GM12865 (cell line): ENCODE measurements at places on chromosomes 13 and 19.
A peak's percentile ranks its signal among the peaks of the same experiment; 100 is the strongest.

DNA sequence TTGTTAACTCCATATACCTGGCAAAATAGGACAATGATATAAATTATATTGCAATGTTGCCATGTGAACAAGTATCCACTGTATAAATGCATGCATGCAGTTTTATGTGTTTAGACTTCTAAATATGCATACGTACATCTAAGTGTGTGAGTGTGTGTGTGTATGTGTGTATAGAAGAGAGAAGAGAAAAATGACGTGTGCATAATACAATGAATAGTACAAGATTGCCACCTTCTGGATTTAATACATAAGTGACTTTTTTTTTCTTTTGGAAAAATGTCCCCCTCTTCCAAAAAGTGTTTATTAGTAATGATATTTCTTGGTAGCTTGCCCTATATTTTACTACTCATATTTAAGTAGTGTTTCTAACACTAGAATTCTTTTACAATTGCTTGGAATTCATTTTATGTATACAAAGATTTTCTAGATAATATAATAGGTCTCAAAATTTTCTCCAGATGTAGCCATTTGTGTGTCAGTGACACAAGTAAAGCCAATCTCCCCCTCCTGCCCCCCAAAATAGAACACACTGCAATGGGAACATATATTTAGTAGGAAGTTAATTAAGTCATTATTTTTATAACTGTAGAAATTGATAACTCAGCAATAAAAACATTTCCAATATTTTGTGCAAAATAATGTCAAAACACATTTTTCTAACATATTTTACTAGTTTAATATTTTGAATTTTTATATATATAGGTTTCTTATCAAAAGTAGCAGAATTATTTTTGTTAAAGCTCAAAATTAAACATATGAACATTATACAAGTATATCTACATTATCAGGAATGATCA is 783.3 kb upstream of the ATXN8OS start:
- DNase-seq: peak; percentile 14

- DNase-seq: no peak
Observed at GRCh38 chr13:72963762-72964161, 95.0 kb upstream of the KLF5 start.

DNA sequence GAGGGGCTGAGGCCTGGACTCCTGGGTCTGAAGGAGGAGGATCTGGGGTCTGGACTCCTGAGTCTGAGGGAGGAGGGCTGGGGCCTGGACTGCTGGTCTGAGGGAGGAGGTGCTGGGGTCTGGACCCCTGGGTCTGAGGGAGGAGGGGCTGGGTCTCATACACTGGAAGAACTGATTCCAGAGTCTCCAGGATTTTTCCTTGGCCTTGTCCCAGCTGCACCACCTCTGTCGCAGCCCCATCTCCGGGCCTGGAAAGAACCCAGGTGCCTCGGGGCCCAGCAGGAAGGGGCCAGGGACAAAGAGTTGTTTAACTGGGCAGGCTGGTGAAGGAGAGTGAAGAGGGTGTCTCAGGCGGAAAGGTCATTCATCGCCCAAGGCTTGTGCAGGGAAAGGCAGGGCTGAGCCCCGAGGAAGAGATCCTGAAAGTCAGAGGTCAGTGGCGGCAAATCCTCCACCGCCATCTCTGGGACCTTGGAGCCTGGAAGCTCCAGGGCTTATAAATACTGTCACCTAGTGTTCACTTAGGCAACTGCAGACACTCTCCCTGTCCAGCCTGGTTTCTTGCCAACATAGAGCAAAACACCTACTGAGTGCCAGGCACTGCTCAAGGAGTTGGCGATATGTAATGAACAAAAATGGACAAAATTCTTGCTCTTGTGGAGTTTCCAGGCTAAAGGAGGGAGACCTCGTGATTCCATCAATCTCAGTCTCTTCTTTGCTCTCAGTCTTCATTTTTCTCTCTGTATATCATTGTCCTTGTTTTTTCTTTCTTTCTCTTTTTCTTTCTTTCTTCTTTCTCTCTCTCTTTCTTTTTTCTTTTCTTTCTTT is 4.4 kb upstream of the KCNN4 start:
- peak; percentile 88 for DNase-seq

GRCh38 chr19:3060857-3061181 is 1.5 kb downstream of the TLE5 start:
- no peak for DNase-seq

DNA sequence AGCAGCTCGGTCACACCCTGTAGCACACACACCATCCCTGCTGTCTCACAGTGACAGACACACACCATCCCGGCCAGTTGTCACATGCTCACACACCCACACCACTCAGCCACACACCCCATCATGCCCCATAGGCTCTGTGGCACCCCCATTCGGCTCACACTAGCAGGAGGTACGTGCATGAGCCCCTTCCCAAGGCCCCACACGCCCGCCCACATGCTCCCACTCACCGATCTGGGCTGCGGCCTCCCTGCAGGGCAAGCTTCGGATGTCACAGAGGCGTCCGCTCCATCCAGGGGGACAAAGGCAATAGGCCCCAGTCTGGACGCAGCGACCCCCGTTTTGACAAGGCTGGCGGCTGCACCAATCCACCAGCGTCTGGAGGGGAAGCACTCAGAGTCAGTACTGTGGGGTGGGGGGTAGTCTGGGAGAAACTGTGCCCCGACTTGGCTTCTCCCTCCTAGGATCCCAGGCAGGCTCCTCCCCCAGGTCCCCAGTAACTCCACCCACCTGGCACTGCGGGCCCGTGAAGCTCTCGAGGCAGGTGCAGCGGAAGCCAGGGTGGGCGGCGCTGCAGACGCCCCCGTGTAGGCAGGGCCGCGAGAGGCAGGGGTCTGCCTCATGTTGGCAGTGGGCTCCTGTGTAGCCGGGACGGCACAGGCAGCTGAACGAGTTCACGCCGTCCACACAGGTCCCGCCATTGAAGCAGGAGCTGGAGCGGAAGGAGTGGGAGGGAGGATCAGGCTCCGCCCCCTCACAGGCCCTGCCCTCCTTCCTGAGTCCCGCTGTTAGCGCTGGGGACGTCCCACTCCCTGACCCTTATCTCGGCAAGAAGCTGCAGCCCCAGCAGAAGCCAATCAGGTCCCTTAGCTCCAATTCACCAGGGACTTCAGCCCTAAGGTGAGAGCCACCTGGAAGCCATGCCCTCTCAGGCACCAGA is 20.1 kb downstream of the NOTCH3 start:
- DNase-seq: no peak

DNA sequence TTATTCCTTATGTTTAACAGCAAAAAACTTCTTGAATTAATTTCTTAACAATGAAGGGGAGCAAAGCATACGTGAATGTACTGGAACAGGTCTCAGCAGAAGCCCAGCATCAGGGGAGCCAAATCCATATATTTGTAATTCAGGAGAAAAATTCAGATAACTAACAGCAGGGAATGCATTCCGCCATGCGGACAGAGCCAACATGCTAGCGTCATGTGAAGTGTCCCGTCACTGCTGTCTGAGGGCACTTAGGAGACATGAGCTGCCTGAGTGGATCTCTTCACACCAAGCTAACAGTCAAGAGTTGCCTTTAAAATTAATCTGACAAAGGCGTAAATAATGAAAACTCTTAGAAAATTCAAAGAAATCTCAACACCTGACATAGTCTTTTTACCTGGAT is 6.4 kb downstream of the AMER2 start:
- DNase-seq: no peak

GRCh38 chr13:33794576-33794975 is 23.4 kb upstream of the RFC3 start:
- no peak for DNase-seq

DNA sequence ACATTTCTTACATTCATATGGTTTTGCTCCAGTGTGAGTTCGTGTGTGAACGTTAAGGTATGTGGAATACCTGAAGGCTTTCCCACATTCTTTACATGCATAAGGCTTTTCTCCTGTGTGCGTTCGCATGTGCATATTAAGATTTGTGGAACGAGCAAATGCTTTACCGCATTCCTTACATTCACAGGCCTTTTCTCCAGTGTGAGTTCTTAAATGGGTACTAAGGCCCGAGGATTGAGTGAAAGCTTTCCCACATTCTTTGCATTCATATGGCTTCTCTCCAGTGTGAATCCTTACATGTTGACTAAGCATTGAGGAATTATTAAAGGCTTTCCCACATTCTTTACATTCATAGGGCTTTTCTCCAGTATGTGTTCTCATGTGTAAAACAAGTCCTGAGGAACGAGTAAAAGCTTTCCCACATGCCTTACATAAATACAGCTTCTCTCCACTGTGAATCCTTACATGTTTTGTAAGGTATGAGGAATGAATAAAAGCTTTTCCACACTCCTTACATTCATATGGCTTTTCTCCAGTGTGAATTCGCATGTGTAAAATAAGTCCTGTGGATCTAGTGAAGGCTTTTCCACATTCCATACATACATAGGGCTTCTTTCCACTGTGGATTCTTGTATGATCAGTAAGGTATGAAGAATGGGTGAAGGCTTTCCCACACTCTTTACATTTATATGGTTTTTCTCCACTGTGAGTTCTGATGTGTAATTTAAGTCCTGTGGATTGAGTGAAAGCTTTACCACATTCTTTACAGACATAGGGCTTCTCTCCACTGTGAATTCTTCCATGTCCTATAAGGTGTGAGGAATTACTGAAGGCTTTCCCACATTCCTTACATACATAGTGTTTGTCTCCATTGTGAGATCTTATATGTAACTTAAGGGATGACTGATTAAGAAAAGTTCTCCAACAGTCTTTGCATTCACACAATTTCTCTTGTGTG is 10.7 kb downstream of the ZNF846 start:
- no peak for DNase-seq

DNA sequence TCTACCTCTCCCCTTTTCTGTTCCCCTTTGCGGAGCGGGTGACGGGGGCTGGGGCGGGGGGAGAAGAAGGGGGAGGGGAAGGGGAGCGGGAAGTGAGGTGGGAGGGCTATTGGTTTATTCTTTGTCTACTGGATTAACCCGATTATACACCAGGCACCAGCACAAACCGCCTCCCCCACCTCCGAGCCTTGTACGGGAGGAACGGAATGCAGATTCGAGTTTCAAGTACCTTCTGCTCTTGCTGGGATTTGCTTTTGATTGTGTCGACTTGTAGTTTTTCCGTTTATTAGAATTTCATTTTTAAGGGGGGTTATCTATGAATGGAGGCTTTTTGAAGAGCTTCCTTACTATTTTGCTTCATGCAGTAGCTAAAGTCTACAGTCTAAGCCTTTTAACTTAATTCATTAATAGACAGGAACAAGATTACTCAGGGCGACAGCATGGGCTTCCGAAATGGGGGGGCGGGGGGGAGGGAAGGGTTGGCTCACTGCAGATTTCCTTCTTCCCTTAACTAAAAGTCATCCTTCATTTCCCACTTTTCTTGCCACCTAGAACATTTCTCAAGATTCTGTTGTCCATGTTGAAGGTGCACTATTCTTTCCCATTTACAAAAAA is 937 bp upstream of the SPRY2 start:
- DNase-seq: no peak

DNA sequence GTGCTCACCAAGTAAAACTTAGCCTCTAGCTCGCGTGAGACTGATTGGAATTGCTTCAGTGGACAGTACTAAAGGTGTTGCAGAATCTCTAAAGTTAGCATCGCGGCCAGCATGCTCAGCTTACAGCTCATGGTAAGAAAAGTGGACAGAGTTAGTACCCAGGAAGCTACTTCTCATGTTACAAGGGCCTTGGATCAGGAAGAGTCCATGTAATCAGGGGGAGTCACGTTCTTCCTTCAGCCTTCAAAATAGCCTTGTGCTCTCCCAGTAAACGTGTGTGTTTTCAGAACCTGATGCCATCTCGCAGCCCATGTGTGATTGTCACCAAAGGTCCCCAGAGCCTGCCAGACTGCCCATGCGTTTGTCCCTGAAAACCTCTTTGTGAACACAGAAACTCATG is 195.8 kb upstream of the RNF113B start:
- DNase-seq: no peak

- DNase-seq: no peak
Observed at GRCh38 chr13:113364901-113365582, 1.1 kb upstream of the GRTP1 start.

DNA sequence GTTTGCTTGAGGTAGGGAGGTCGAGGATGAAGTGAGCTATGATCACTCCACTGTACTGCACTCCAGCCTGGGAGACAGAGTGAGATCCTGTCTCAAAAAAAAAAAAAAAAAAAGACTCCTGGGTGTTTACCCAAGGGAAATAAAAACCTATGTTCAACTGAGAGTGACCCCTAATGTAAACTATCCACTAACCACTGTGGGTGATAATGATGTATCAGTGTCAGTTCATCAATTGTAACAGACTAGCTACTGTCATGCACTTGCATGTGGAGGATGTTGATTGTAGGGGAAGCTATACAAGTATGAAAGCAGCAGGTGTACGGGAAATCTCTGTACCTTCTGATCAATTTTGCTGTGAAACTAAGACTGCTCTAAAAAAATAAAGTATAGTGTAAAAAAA is 2.6 kb upstream of the CIB3 start:
- peak; percentile 84 for DNase-seq

DNA sequence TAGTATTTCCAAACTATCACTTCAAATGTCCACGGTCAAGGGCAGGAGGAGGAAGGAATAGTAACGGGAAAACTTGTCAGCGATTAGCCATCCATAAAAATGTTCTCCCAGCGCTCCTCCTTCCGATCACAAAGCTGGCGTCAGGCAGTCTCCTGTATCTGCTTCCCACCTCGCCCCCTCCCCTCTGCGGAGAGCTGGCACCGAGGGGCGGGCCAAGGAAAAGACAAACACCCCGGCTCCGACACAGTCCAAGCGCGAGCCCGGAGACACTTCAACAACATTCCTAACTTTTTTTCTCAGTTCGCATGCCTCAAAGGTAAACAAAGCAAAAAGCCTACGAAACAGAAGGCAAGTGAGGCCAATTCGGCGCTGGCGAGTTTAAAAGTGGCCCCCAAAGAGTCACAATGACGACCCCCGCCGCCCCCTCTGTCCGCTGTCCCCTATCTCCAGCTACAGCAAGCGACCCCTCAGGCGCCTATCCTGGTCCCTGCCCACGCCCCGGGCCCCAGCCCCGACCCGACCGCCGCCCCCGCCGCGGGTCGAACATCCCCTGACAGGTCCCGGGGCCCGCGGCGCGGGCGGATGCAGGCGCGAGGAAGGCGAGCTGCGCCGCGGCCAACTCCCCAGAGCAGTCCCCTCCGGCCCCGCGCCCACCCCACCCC is 736 bp downstream of the SMAD9 start:
- no peak for DNase-seq

DNA sequence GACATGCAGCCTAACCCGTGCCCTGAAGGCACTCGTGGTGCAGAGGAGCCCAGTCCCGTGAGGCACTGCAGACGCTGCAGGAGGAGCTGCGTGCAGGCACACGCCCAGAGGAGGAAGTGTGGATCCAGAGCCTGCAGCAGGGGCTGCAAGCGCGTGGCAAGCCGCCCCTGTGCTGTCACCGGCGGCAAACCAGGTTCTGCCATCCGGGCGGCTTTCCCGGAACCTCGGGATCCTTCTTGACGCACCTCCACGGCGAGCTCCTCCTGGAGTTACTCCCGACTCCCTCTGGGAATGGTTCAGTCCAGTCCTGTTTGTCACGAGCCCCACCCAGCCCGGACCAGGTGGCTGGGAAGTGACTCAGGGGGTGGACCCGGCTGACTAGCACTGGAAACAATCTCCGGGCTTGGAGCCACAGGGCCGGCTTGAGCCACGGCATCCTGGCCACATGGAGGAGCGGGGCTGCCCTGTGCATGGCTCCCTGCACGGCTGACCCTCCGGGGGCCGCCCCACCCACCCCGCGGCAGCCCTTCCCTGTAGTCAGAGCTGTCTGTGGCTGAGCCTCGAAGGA is 10.2 kb downstream of the DPP9 start:
- DNase-seq: no peak
